Eye (tissue), 1 donor: ENCODE measurements at places on chromosomes 3 and 15.
A peak's percentile ranks its signal among the peaks of the same experiment; 100 is the strongest.

- DNase-seq, result no peak
These were observed 30.7 kb downstream of the CD200R1L start for GRCh38 chr3:112815981-112816380.

DNA sequence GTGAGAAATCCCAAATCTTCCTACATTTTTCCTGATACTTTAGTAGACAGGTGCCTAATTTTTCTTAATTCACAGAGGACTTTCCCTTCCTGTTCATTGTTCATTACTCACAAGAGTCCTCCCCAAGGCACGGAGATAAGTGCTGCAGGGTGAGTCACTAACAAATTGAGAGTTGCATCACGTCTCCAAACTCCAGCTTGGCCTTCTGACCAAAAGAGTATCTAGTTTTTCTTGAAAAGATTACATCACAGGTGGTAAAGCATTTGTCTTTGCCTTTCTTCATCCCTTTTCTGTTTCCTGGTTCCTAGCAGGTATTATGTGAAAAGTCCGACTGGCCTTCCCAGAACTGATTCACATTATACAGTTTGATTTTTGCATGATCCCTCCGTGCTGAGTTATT, 24.9 kb upstream of the RASGRP1 start:
- no peak for DNase-seq

DNA sequence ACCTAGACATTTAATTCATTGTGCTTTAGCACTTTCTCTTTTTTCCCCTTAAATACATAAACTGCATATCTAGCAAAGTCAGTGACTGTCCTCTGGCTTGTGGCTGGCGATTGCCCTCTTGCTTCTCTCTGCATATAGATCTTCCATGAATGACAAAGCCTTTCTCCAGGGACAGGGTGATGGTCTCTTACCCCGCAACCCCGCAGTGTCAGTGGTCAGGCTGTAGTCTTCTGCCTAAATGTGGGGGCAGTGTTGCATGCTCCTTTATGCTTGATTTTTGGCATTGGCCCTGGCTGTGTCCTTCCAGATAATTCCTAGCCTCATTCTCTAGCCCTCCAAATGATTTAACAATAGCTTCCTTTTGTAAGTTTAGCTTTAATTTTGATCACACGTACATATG, 407.8 kb downstream of the GABRB3 start:
- no peak for DNase-seq

- peak; percentile 82 for DNase-seq
These were observed 35.8 kb upstream of the CCDC80 start for GRCh38 chr3:112676659-112677234.

GRCh38 chr3:72738752-72739530, 109.3 kb downstream of the SHQ1 start:
- DNase-seq, result peak; percentile 89
